GM04504 (cell line): ENCODE measurements at places on chromosomes 4 and X.

- no peak for DNase-seq
Measured at GRCh38 chr4:32440391-32440790, 1720.2 kb downstream of the PCDH7 start.

GRCh38 chr4:119103263-119103662 lies 32.4 kb upstream of the MYOZ2 start:
- peak; percentile 88 for DNase-seq

DNA sequence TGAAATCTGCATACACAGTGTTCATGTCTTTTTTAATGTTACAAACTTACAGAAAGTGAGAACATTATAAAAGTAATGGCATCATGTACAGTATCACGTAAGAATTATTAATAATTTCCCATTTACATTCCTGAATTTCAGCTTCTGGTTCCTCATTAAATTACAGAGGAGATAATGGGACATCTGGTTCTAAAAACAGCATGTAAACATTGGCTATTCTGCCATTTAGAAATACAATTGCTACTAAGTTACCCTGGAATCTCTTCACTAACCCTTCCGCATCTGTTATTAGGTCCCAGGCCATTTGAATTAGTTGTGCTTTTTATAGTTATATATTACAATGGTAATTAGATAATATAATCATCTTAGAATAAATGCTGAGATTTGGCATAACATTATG lies 505.1 kb downstream of the FSTL5 start:
- DNase-seq: no peak

DNA sequence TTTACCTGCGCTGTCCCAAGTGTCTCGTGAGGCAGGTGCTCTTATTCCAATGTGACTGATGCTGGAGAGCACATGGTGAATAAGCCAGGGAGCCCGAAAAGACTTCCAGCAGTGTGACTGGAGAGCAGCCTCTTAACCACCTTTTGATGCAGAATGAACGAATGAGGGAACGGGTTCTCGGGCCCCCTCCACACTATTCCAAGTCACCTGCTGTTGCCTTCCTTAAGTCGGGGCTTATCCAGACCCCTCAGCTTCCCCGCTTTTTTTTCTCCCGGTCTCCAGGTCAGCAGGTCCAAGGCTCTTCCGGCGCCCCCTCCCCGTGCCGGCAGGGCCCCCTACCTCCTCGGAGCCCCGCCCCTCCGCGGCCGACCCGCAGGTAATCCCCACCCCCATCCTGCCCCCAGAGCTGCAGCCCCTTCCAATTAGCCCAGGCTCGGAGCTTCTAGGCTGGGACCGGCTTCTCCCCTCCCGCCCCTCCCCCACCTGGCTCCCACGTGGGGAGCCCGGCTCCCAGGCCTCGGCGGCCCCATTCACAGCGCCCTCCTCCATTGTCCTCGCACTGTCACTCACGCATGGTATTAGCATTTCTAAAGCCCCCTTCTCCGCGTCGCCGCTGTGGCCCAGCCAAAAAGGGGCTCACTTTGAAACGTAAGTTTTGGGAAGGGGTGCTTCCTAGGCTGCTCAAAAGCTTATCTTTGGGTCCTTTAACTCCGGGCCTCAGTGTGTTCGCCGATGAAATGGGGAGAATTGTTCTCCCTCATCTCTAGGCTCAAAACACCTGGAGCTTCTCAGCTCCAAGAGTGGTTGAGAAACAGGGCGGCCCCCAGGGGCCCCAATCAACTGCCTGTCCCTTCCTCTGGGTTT lies 56.2 kb upstream of the PJA1 start:
- no peak for DNase-seq

DNA sequence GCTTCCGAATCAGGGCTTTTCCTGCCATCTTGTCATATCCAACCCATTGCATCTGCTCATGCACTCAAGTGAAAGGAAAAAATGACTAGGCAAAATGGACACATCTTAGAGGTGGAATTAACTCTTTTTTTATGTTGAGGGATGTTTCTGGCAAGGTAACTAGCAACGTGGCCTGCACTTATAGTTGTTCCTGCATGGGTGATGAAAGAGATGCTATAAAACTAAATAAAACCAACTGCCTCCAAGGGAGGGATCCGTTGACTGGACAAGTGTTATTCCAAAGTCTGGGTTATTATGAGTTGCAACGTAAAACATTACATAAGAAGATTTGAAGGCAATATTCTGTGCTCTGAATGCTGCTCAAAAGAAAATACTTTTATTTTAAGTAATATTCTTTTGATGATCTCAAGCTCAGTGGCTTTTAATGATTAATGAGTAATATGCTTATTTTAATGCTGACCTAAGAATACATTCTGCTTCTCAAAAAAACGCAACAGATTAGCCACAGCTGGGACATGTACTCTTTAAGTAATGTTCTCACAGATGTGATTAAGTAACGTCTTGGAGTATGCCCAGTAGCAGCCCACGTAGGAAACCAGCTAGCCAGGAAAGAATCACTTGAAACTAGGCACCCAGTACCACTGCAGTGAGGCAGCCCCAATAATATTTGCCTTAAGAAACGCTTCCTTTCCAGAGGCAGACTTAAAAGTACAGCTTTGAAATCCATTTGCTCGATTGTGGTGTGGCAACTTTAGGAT lies 27.4 kb downstream of the KLF3 start:
- DNase-seq: no peak

DNA sequence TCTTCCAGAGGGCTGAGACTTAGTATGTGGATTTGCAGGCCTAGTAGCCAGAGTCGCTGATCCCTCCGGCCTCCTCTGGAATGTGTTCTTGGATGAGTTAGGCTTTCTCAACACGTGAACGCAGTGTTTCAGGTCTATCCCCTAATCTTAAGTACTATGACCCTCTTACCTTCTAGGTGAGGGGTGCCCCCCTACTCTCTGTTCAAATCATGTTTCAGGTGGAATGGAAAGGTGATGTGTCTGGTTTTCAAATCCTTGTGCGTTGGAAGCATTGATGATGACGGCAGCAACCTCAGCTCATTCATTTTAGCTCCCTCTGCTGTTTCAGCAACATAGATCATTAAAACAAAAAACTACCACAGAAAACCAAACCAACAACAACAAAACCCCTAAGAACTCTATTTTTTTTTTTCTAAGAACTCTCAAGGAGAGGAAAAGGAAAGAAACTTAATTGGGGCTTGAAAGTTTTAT lies 56.4 kb downstream of the RWDD4 start:
- no peak for DNase-seq

- DNase-seq: no peak
Measured at GRCh38 chrX:74804574-74804973, 120.7 kb downstream of the NEXMIF start.

- no peak for DNase-seq
Measured at GRCh38 chr4:689723-690122, 772 bp upstream of the SLC49A3 start.
